Endothelial cell of umbilical vein (primary cell): ENCODE measurements at places on chromosomes 4 and X. TPM values are rescaled to one million over a fixed set of nuclear protein-coding genes. Genes with fewer than 3 reads are reported as not detected.

DNA sequence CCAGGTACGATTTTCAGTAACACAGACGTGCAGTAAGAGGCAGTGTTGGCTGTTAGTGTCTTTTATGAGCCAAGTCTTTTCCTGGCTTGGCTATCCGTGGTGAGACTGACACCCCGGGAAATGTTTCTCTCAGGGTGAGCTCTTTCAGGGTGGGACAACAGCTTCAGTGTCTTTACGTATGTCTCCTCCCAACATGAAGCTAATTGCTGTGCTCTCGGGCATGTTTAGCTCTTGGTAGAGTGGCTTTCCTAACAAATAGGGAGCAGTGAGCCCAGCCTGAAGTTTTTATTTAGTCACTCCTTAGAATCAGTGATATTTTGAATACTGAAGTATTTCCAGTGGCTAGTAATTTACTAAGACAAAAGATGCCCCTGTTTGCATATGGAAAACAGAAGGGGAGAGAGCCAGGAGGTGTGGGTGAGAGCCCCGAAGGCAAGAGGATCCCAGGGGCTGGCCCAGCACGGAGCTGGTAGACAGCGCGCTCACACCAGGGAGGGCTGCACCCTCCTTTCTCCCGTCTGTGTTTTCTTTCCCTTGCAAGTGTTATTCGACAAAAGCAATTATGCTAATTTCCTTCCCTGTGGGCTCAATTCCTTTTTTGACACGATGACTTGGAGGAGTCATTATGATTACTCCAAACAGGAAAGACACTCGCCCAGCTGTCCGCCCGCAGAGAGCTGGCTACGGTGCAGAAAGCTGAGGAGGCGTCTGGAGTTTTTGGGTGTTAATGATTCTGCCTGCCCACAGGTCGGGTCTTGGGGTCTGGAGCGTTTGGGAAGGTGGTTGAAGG is 47.7 kb downstream of the PDGFRA start:
- DNase-seq: peak; percentile 60

DNA sequence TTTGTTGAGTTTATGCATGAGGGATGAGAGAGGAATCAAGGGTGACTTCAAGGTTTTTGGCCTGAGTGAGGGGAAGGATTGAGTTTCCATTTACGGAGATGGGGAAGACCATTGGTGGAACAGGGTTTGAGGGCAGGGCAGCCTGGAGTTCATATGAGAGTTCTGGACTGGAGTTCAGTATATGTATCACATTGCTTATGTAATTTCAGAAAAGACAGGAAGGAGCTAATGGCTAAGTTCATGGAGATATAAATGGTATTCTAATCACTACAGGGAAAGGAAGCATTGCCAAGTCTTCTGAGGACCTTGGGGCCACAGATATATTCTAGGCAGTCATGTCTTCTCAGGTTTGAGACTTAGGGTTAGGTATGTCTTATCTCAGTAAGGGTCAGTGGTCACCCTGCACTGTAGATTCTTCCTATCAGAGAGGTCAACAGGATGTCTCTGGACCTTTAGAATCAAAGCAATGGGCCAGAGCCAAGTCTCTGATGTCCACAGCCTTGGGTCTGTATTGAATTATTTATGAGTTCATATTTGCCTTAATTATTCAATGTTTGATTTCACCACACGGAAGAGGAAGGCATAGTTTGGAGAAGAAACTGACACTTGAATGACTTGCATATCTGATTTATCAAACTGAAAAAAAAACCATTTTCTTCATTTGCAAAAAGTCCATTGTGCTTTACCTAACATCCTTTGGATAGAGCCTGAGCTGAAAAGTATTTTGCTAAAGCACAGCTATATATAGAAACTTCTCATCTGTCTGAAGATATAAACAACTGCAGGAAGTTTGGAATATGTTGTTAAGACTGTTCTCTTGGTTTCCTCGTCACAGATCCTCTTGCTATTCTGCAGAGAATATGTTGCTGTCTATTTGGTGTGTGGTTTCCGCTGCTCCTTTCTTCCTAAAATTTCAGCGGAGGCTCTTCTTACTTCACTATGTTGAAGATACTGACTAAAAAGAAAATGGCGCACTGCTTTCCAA is 139.5 kb downstream of the PDGFRA start:
- DNase-seq: no peak

DNA sequence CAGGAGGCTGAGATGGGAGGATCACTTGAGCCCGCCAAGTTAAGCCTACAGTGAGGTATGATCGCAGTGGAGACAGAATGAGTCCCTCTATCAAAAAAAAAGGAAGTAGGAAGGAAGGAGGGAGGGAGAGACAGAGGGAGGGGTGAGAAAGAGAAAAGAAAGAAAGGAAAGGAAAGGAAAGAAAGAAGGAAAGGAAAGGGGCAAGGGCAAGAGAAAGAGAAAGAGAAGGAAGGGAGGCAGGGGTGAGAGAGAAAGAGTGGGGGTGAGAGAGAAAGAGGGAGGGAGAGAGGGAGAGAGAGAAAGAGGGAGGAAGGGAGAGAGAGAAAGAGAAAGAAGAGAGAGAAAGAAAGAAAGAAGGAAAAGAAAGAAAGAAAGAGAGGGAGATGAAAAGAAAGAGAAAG is 13.2 kb downstream of the ELF2 start:
- no peak for DNase-seq

DNA sequence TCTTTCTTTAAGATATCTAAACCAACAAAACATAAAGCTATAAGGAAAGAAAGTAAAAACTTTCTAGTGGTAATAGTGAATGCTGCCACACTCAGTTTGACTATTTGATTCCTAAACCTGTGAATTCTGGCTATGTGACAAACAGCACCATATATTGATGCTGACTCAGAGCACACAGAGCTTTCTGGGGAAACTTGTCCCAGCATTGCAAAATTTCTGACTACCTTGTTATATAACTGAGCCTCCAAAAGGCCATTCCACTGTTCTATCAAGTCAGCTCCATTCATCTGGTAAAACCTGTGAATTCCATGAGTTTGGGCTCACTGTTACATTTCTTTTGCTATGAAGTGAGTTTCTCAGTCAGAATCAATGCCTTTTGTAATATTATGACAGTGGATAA is 1229.7 kb downstream of the PCDH18 start:
- no peak for DNase-seq

- no peak for DNase-seq
Observed at GRCh38 chr4:108159845-108160244, 8.9 kb downstream of the LEF1 start.

DNA sequence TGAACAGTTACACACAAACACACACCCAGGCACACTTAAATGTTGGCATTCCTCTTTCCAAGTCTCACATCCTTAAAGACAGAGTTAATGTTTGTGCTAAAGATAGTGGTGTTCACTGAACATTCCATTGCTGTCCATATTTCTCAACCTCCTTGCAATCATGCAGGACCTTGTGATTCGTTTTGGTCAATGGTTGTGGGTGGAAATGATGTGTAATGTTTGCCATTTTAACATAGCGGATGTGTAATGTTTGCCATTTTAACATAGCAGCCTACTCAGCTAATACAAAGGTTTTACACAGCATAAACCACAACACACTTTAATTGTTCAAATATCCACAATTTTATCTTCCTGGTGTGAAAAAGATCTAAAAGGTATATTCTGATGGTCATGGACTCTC is 93.9 kb downstream of the CEP44 start:
- DNase-seq: no peak

DNA sequence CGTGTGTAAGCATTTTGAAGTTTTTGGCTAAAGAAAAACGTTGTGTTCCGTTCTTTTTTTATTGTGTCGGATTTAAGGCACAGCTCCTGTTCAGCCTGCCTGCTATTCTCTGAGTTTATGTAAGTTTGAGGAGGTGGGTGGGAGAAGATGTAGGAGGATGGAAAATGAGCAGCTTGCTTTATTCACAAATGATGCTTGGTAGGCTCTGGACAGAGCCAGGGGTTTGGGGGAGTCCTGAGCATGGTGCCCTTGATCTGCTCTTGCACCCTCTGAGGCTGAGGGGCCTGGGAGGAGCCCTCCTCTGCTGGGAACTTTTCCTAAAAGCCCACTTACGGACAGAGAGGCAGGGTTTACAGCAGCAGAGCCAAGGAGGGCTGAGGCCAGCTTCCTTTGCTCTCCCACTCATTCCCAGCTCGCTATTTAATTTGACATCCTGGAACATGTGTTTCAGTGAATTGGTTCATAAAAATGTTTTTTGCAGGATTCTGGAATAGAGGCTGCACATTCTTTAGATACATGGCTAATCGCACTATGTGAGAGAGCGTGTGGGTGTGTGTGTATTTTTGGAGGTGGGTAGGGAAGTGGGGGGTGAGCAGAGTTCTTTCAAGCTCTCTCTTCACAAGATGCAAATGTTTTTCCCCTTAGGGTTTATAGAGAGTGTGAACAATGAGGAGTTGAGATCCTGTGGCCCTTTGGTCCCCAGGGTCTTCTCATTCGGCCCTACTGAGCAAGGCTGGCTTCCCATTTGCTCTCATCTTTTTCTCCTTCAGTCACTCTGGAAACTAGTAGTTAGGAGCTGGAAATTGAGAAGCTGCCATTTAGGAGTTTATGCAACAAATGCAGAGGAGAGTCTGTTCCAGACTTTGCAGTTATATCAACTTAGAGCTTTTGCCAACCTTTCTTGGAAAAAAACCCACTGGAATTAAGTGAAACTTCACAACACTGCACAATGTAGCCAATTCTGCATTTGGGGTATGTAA is 32.1 kb downstream of the TMEM131L start:
- no peak for DNase-seq

- no peak for DNase-seq
Observed at GRCh38 chr4:7653510-7654369, 219.0 kb upstream of the PSAPL1 start.

- DNase-seq: peak; percentile 39
Observed at GRCh38 chr4:41179498-41180195, 34.7 kb downstream of the APBB2 start.

GRCh38 chr4:123535037-123535748 is 138.6 kb downstream of the SPRY1 start:
- DNase-seq: no peak

DNA sequence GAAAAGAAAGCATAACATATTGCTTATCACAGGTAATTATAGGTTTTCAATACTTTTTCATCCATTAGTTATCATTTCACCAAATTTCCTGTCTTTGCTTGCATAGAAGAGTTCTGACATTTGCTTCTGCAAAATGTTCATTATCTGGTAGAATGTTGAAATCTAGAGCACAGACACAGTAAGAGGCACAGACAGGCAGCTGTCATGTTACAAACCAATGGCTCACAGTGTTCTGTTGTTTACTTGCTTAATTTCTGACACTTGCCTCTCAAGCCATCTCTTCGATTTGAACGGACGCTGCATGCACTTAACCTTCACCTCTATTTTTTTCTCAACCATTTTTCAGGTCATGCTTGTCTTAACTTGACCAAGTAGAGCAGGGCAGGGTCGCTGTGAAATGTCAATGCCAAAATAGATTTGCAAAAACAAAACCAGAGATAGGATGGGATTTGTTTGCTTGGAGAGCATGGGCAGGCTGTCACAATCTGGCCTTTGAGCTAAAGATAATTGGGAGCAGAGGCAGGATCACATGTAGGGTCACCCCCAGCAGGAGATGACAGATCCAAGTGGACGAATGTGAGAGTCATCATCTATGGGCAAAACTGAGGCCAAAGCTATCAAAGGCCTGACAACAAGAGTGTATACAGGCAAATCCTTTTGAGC is 292.3 kb downstream of the SMARCA1 start:
- DNase-seq: no peak

DNA sequence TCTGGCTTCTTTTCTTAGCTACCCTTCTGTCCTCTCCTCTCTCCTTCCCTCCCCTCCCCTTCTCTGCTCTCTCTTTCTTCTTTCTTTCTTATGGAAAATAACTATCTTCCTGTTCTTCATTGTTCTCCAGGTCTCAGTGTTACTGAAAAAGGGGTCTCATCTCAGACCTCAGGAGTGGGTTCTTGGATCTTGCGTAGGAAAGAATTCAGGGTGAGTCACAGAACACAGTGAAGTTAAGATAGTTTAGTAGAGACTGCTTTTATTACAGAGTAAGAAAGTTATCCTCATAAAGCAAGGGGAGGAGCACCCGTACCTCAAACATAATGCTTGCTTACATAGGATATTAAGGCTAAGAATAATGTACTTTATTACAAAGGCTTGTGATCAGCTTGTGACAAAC is 31.8 kb upstream of the CWH43 start:
- DNase-seq: no peak

GRCh38 chr4:18291256-18291655 is 269.7 kb upstream of the LCORL start:
- DNase-seq: no peak

- no peak for DNase-seq
Observed at GRCh38 chrX:148495176-148495575, 5.2 kb upstream of the AFF2 start.

- no peak for DNase-seq
Observed at GRCh38 chr4:177968817-177969442, 526.7 kb upstream of the AGA start.

- DNase-seq: peak; percentile 36
Observed at GRCh38 chr4:183300070-183300469, 20.0 kb downstream of the CLDN22 start.

DNA sequence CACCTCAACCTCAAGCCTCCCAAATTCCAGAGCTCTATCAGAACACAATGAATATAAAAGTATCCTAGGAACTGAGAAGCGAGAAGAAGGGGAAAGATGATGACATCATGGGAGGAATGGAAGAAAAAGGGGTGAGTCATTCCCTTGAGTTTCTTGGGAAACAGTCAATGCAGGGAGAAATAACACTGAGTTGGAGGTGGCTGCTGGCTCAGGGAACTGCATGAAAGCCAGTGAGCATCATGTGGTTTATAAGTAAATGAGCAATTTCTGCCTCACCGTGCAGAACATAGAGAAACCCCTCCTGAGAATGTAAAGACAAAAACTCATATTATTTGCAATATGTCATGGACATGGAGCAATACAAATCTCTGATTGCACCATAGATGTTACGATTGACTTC is 73.3 kb downstream of the SHOX start:
- DNase-seq: no peak

- no peak for DNase-seq
Observed at GRCh38 chrX:150028692-150029091, 90.4 kb upstream of the EOLA2 start.

DNA sequence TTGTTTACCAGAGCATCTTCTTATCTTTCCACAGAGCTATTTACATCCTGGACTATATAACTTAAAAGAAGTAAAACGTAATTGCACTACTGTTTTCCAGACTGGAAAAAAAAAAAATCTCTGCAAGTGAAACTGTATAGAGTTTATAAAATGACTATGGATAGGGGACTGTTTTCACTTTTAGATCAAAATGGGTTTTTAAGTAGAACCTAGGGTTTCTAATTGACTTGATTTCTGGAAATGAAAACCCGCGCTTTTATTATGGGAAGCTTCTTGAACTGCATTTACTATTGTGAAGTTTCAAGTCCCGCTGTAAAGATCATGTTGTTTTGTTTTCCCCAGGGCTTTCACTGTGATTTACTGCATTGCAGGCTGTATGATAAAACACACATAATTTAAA is 162.7 kb downstream of the STIM2 start:
- DNase-seq: no peak

Gene FGFR3
- 1.2 TPM in 2 replicates for total RNA-seq

Gene MAGEC3
- not detected in 2 replicates for total RNA-seq

Gene PIR
- total RNA-seq: 92.1 and 108 TPM in 2 replicates

Gene CNKSR2
- 0.13 and 0.48 TPM in 2 replicates for total RNA-seq

Gene DIAPH2
- total RNA-seq: 30.0 and 30.3 TPM in 2 replicates

Gene SRPX2
- 124 and 133 TPM in 2 replicates for total RNA-seq

Gene PARM1
- total RNA-seq: not detected in 2 replicates
